ENCODE measurements at places on chromosomes 13 and 19. TPM values are rescaled to one million over a fixed set of nuclear protein-coding genes. Genes with fewer than 3 reads are reported as not detected.

DNA sequence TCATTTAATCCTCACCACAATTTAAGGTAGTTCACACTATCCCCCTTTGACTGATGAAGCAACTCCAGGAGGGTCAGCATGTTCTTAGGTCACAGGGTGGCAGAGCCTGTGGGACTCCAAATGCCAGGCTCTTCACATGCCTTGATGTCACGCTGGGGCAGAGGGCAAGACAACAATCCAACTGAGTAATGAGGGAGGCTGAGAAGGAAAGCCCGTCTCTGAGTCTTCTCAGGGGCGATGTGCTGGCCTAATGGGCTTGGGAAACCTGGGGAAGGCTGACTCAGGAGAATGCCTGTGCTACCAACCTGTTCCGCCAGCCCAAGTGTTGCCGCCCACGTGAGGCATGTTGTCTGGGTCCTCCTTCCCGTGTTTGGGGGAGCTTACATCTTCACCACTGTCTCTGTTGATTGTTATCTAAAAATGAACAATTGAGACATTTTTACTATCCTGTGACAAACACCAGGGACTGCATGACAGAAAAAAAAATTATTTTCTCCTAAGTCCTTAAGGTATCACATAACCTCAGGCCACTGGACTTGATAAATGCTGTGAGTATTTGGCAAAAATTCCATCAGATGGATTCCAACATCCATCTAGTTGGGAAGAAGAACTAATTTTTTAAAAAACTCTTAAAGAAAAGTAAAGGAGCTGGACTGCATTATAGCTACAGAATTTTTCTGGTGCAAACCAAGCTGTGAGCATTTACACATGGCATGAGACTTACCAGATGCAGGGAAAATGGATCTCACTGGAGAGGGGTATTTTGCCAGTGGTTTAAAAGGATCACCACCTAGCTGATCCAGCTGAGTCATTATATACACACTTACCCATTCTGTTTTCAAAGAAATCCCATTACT lies 157.5 kb downstream of the RGCC start:
- DNase-seq = peak; percentile 48

DNA sequence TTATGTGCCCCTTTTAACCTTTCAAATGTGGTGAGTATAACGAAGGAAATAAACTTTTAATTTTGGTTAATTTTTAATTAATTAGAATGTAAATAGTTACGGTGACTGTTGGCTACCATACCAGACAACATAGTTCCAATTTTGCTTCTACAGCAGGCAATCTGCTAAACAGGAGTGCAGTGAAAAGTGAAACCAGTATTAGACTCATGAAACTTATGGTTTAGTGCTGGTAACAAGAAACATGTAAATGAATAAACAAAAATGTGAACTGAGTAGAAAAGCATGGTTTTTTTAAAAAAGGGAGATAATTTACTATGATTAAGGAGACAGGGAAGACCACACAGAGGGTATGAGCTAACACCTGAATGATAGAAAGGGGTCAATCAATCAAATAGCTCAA lies 478.4 kb downstream of the PCDH9 start:
- DNase-seq = no peak

DNA sequence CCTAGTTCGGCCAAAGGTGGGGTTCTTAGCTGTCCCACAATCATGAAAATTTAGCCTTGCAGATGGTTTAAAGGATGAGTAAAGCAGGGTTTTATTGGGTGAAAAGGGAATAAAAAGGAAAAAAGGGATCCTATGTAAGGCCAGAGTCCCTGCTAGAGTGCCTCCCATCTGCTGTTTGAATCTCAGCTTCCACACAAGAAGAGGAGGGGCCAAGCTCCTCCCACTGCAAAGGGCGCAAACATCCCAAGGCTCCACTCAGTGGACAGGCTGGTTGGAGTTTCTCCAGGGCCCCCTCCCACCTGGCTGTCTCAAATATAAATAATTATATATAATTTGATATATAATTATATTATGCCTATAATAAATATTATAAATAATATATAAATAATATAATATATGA lies 1272.1 kb upstream of the PCDH20 start:
- DNase-seq = no peak

DNA sequence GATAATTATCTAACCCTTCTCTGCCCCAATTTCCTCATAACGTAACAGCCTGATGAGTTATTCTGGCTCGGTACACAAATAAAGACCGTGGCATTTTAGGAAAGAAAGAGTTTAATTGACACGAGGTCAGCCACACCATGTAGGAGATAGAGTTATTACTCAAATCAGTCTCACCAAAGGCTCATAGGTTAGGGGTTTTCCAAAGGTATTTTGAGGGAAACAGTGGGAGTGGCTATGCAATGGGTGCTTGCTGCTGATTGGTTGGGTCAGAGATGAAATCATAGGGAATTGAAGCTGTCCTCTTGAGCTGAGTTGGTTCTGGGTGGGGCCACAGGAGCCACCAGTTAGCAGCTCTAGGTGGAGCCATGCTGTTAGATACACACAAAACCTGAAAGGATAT lies 137.5 kb downstream of the FREM2 start:
- no peak for DNase-seq

DNA sequence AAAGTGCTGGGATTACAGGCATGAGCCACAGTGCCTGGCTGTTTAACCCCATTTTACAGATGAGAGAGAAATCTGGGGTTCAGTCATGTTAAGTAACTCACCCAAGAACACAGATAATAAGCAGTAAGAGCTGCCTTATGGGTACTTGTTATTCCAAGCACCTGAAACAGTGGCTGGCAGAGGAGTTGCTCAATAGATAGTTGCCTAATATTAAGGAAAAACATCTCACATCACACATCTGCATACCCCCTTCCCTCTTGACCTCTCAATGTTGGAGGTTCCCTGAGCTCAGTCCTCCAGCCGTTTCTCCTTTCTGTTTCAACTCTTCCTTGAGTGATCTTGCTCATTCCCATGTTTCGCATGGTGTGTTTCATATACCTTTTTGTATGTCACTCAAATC lies 401.9 kb downstream of the KLF12 start:
- no peak for DNase-seq

DNA sequence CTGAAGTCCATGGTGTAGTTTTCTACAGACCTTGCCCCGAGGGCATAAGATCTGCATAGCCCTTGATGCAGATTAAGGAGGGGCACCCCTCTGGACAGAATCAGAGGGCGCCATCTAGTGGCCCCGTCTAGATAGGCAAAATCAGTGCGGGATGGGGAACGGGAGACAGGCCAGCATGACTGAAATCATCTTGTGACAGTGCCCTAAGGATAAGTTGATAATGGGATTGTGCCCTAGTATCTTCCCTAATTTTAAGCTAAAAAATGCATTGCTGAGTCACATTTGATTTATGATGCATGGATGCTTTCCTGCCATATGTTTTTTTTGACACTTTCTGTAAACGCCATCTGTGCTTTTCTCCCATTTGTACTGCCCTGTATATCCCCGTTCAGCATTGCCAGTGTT lies 19.0 kb upstream of the GPI start:
- DNase-seq = no peak

- DNase-seq = peak; percentile 49
These were observed 41.8 kb upstream of the ZNF429 start for GRCh38 chr19:21463449-21464105.

DNA sequence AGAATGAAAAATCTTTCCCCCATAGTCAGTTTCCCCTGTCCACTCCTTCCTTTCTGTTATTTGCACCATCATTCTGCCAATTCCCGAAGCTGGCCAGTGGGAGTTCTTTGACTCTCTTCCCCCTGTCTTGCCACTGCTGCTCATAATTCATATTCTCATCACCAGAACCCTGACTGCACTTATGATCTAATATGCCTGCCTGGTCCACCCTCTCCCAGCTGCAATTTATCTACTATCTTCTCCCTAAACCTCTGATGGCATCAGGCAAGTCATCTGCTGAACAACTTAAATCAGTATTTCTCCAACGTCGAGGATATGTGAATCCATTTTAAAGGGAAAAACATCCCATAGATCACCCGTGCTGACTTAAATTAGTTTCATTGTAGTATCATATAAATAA lies 458.0 kb upstream of the GPC6 start:
- no peak for DNase-seq

- no peak for DNase-seq
These were observed 11.1 kb upstream of the OLFM4 start for GRCh38 chr13:53017433-53017970.

GRCh38 chr19:17997969-17998826 lies 9.8 kb upstream of the ARRDC2 start:
- DNase-seq = no peak

DNA sequence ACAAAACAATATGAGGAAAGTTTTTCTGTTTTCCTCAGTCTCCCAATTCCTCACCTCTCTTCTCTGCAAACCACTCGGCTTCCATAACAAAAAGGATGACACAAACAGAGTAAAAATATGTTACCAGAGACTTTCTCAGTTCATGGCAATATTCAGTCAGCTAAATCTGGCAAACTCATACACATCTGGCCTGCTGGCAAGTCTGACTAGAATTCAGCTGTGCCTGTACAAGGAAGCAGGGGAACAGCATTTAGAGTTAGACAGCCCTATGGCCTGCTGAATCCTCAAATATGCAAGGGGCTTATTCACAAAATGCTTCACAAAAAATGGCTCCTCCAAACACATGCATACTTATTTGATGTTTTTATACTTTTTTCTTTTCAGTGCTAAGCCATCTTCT lies 227.8 kb downstream of the ENOX1 start:
- no peak for DNase-seq

DNA sequence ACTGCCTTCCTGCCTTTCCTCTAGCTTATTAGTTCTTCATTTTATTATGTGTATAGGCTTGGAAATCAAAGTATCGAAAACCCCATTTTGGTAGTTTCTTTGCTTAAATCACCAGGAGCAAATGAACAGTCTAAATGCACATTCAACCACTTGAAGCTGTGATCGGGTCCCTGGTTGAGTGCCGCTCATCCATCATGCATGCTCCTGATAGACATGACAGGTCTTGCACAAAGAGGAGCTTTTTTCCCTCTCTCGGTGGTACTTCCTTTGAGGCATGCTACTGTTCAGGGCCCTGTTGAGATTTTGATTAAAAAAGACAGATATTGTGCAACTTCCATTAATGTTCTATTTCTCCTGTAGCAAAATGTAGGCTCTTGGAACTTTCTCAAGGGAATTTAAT lies 185.8 kb downstream of the OLFM4 start:
- no peak for DNase-seq

GRCh38 chr19:19105365-19106055 lies 32.8 kb downstream of the TMEM161A start:
- DNase-seq = peak; percentile 20

DNA sequence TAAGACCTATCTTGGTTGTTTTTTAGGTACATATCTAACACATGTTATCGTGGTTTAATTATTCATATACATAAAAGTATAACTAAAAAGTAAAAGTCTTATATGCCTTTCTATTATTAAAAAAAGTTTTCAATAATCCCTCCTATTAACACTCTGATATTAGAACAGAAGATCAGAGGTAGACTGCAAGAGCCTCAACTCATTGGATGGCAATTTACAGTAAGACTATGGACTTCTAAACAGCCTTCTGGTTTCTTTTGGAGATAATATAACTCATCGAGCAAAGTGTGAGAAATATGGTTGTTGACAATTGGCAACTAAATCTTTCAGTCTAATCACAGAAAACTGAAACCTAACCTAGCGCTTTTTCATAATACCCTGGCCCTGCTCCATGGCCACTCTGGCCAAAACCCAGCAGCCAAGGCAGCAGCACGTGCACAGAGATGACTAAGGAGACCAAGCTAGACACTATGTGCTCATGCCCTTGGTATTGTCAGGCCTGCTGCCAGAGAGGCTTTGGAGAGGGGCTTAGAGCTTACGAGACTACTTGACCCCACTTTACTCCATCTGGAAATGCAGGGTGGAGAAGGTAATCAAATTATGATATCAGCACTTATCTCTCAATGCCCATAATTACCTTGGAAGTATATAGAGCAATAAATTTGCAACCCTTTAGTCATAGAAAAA lies 40.6 kb upstream of the EEF1AKMT1 start:
- DNase-seq = peak; percentile 92

GRCh38 chr13:102877303-102877702 lies 31.5 kb downstream of the ERCC5 start:
- peak; percentile 63 for DNase-seq

- no peak for DNase-seq
These were observed 333.2 kb downstream of the DNAJC15 start for GRCh38 chr13:43356567-43356966.

DNA sequence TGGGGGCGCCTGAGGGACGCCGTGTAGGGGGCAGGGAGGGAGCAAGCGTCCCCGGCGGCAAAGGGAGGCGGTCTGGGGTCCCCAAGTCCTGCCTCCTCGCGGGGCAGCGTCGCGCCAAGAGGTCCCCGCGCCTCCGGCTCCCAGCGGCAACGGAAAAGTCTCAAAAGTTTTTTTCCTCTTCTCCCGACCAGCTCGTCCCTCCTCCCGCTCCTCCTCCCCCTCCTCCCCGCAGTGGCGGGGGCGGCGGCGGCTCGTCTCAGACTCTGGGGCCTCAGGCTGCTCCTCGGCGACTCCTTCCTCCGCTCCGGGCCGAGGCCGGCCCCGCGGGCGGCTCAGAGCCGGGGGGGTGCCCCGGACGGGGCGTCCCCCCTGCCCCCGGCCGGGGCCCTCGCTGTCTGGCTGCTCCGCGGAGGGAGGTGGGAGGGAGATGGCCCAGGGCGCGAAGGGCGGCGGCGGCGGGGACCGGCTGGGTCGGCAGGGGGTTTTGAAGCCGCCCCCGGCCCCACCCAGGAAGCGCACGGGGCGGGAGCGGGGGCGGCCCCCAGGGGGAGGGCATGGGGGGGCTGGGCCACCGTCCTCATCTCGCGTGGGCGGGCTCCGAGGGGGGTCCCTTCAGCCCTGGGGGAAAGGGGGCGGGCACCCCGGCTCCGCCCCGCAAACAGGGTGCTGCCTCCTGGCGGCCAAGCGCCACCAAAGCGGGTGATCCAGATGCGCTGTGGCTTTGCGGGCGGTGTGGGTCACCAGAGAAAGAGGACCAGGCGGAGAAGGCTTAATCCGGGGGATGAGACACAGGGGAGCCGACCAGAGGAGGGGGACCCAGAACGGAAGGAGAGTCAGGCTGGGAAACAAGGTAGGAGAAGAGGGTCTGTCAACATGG lies at the start of gene TGFB1:
Gene TGFB1 (minus strand): TSS at position 457 of the 877 bp plus-strand sequence. CDS start 878 bp downstream, outside the sequence.
- peak; percentile 72 for DNase-seq

DNA sequence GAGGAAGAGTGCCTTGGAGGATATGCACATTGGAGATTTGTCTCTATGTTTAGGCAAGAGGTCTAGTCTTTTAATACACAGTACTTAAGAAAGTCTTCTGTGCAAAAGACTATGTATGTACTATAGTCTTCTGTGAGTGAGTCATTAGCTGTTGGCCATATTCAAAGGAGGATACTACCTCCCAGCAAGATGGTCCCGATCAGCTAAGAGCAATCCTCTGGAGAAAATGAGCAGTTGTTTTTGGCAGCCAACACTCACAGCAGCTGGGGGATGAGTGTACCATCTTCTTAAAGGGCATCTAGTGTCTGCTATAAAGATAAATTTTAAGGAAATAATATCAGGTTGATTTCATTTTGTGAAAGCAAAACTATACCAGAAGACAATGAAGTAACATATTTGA lies 487.8 kb downstream of the KCTD12 start:
- no peak for DNase-seq

Gene ZNF772
- total RNA-seq = 14.5 TPM

Gene ZSCAN4
- total RNA-seq = 1.2 TPM

Gene ELSPBP1
- not detected for total RNA-seq

Gene MPV17L2
- 21.8 TPM for total RNA-seq

Gene CYP2B6
- total RNA-seq = not detected

Gene SPACA6
- total RNA-seq = 51.0 TPM

Gene LGI4
- total RNA-seq = 0.29 TPM

Gene ZNF222
- 4.0 TPM for total RNA-seq

Gene UCHL3
- 58.0 TPM for total RNA-seq

Gene SGCG
- 0.41 TPM for total RNA-seq
